ENCODE measurements at places on chromosomes 2 and 18.

DNA sequence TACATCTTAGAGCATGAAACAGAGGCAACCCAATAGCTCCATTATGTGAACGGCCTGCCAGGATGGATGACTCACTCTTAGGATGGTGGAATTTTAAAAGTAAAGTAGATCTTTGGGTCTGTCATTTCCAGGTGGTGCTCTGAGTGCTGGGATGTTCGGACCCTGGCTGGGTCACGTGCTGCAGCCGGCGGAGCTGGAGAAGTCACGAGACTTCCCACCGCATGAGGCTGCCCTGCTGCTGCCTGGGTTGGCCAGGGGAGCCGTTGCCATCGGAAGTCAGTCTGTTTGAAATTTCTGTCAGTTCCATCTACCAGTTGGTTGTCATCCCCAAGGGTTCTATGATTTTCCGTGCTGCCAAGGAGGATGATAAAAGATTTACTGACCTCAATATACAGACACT is 93.3 kb upstream of the ALKAL2 start:
- no peak for DNase-seq

DNA sequence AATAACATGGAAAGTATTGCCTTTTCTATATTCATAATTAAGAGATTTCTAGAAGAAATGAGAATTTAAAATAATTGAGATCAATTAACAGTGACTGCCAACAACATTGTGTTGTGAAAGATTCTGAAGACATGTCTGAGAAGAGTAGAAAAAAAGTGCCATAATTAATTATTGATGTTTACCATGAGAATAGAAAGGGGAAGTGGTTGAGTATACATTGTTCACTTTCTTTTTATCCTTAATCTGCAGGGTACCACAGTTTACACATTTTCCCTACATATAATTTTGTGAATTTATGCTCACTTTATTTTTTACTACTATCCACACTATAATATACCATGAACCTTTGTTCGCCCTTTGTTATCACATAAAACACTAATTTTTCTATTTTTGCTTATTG is 47.1 kb upstream of the UBE2E3 start:
- DNase-seq = no peak

DNA sequence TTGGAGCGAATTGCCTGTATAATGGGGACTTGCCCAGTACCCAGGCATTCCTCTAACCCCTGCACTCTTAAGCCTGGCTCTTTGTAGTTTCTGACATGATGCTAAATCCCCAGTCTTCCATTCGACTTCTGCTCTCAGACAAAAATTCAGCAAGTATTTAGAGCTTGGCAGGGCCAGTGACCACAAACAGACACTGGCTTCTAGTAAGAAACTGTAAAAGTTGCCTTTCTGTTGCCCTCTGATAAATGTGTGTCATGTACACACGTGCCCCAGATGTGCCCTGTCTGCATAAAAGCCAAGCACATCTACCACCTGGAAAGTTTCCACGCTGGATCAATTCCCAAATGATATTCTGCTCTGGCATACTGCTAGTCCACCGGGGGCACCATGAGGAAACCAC is 18.0 kb downstream of the PAX3 start:
- DNase-seq = no peak

DNA sequence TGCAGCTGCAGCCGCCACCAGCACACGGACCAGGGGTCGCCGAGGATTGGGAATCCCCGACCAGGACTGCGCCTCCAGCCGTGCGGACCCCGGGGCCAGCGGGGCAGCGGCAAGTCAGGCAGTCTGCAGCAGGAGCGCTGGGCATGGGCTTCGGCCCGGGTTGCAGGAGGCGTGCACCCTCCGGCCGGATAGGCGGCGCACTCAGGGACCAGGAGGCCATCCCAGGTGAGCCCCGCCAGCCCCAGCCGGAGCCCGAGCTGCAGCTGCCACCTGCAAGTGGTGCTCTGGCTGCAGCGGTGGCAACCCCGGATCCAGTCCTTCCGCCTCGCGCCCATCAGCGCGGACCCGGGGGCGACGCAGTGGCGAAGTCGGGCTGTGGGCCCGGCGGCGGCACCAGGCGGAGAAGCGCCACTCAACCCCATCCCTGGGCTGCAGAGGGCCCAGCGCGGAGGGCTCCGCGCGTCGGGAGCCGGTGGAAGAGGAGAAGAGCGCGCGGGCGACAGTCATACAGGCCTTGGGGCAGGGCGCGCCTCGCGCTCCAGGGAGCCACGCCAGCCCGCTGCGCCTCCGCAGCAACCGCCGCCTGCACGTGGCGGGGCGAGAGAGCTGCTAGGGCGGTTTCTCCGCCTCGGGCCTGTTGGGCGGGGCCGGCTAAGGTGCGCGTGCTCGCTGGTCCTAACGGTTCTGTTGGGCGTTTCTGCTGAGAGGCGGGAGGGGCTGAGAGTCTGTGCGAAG is 73.8 kb downstream of the RPIA start:
- peak; percentile 19 for DNase-seq

DNA sequence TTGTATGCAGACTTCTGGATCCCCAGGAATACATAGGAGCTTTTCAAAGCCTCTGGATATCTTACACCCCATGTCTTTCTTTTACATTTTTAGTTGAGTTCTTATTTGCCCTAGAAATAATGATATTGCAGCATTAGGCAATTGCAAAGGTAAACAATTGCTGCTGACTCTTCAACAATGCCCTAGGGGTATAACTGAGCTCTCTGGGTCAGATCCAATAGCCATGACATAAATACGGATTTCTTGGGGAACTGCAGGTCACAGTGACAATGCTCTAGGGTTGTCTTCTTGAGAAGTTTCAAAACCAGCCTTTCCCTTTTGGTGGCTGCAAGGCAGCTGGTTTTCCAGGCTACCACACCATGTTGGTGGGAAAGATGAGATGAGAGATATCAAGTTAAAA is 16.5 kb upstream of the OR6B3 start:
- no peak for DNase-seq

- DNase-seq = no peak
These were observed 181.6 kb downstream of the XIRP2 start for GRCh38 chr2:167069855-167070254.

GRCh38 chr2:202172439-202173211 is 65.8 kb downstream of the SUMO1 start:
- no peak for DNase-seq

- DNase-seq = no peak
These were observed 26.2 kb upstream of the XDH start for GRCh38 chr2:31440764-31441163.

- DNase-seq = peak; percentile 30
These were observed 3.4 kb downstream of the FANCL start for GRCh38 chr2:58237741-58238140.

GRCh38 chr18:54975598-54975997 is 16.3 kb upstream of the CCDC68 start:
- no peak for DNase-seq

- no peak for DNase-seq
These were observed 253.5 kb downstream of the NCKAP5 start for GRCh38 chr2:133314795-133315194.

- DNase-seq = no peak
These were observed 45.2 kb upstream of the PDCL3 start for GRCh38 chr2:100517556-100517955.

DNA sequence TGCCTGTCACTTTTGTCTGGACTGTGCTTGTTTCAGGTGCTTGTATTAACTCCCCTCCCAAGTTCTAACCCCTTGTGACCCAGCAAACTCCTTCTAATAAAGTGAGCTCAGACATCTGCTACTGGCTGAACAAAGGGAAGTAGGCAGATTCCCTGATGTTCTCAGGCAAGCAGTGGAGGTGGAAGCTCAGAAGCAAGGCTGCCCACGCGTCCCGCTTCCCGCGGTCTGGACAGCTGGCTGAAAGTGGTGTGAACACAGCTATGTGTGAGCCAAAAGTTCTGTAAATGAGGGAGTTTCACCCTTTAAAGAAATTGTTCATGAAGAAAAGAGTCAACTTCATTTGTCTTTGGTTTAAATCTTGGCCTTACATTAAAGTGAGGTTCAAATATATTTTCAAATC is 40.0 kb downstream of the NAPG start:
- no peak for DNase-seq

GRCh38 chr2:170739048-170739447 is 23.9 kb downstream of the SP5 start:
- DNase-seq = no peak

DNA sequence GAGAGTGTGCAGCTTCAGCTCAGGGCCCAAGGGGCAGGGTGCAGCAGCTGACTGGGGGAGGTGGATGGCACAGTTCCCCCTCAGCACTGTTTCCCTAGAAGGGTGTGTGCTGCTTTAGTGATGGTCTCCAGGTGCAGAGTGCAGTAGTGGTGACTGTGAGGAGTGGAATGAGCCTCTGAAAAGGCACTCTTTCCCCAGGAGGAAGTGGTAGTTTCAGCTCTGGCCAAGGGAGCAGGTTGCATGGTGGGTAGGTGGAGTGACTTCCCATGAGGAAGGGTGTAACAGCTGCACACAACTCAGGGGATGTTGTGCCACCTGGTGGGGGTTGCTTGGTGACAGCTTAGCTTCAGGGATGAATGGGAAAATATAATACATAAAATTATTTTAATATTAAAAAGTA is 251.5 kb upstream of the NXPH2 start:
- DNase-seq = peak; percentile 49

GRCh38 chr2:11242542-11243174 is 87.4 kb downstream of the SLC66A3 start:
- DNase-seq = no peak

GRCh38 chr2:147348931-147349555 is 495.8 kb upstream of the ACVR2A start:
- no peak for DNase-seq

DNA sequence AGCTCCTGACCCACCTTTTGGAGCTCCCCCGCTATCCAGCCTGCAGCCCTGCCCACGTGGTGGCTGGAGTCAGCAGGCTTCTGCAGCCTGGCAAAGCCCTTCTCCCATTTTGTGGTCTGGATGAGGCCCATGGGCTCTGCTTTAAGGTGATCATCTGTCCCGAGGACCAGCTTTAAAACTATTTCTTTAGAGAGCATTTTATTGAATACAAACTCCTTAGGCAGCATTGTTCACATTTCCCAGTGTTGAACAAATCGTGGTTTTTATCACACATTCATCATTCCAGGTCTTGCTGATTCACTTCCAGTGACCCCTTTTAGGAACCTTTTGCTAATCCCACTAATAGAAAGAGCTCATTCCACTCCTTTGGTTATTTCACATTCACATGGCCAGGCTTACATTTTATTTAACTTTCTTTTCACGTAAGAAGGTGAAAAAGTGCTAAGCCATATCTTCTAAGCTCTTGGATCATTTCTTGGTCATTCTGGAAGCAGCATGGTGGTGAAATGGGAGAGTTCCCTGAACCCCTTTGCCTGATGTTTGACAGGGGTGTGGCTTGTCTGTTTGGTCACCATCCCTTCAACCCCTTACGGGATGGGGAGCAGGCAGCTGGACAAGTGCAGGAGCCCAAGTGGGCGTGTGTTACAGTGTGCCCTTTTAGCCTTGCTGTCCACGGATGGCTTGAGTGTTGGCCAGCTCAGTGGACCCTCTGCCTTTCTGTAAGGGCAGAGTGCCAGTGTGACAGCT is 80.4 kb upstream of the RAPGEF4 start:
- no peak for DNase-seq

DNA sequence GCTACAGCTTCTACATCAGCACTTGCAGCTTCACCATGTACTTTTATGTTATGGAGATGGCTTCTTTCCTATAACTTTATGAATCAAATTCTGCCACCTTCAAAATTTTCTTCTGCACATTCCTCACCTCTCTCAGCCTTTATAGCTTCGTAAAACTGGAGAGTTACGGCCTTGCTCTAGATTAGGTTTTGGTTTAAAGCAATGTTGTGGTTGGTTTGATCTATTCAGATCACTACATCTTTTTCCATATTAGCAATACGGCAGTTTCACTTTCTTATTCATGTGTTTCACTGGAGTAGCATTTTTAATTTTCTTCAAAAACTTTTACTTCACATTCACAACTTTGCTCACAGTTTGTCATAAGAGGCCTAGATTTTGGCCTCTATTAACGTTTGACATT is 242.9 kb upstream of the GYPC start:
- DNase-seq = no peak

DNA sequence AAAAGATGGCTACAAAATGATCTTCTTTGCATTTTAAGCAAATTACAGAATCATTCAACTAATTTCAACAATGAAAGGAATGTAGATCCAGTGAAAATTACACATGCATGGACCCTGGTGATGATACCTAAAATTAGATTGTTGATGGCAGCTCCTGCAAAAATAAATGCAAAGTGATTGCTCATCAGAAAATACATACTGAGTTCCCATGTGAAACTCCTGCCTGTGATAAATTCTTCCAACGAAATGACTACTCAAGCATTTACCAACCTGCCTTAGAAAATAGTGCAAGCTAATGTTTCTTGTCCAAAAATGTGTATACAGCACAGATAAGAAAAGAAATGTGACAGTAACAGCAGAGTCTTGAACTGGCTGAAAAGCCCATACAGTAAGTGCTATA is 300.0 kb upstream of the REV1 start:
- no peak for DNase-seq

DNA sequence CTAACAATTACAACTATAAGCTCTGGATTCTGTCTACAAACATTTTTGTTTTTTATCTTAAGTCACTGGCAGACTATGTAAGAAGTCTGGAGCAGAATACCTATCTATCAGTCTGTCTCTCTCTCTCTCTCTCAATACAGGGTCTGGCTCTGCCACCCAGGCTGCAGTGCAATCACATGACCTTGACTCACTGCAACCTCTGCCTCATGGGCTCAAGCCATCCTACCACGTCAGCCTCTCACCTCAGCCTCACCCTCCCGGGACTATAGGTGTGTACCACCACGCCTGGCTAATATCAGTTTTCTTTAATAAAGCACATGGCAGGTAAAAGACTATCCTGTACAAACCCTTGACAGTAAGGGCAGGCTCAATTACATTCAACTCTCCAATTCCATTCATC is 96.9 kb downstream of the OSBPL1A start:
- no peak for DNase-seq

DNA sequence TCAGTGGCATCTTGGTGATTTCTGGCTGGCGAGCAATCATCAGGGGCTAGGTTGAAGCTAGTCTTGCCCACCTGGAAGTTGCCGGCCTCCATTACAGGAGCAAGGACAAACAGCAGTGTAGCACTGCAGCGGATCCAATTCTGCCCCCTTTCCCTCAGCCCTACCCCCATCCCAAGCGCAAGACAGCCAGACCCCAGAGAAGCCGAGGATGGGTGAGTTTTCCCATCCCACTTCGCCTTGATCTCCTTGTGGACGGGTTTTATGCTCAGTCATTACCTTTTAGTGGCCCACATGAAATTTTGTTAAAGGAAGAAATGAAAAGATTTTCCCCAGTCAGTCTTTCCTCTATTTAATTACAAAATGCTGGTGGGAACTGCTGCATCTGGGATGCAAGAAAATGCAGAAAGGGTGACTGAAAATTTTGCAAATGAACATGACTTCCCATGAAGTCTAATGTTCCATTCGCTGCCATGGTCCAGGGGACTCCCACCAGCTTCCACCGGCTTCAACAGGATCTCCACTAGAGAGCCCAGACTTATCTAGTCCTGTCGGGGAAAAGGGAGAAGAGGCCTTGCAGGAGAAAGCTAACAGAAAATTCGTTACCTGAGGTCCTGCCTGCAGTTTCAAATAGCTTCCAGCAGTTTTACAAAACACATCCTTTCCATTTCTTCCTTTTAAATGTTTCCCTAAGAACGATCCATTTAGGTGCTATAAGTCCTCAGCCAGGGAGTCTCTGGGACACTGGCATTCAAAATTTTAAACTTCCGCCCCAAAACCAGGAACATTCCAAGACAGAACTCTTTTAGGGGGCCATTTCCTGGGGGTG is 1.9 kb upstream of the HOXD9 start:
- DNase-seq = no peak
